ENCODE measurements at places on chromosomes 12 and 14.

DNA sequence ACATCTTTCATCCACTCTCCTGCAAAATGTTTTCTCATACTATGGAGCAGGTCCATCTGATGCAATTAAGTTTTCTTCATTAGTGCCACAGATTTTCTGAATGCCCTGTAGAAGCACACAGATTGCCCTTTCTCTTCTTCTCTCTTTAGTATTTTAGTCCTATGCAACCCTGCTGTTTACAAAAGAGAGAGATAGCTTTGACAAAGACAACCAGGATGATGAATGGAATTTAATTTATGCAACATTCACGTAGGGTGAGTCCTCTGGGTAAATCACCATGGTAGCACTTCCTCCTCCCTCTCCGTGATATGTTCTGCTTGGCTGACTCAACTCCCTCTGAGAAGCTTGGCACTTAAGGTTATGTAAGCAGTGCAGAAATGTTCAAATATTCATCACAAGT, 400.9 kb upstream of the PDE3A start:
- no peak for DNase-seq

DNA sequence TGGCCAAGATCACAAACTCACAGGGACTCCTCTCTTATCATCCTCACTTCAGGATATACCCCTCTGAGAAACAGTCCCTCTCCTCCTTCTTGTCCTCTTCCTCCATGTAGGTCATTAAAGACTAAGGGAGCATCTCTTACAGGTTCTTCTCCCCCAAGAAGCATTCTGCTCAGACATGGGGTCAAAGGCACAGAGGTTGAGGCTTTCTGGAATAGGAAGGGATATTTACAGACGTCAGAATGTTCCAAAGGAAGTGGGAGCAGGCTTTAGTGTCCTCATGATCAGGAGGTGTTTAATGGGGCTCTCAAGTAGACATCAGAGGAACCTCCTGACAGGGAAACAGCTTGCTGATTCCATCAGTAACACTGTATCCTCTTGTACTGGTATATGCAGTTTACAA, 36.4 kb downstream of the PRPF40B start:
- no peak for DNase-seq

- DNase-seq, result no peak
Measured at GRCh38 chr14:68041876-68042354, 222.3 kb downstream of the RAD51B start.

DNA sequence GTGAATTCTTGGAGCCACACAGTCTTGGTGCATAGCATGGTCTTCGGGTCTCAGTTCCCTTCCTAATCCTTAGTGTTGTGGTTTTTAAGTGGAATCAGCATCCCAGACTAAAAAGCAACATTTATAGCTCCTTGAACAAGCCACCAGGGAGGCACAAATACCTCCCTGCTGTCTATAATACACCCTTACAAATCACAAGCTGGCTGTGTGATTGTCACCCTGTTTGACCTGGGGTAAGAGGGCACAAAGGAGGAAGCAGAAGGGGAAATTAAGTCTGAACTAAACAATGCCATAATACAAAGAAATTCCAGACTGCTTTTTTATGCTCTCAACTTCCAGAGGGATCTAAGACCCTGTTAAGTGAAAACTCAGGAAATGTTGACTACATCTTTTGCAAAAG, 7.7 kb upstream of the MMP19 start:
- DNase-seq, result no peak

DNA sequence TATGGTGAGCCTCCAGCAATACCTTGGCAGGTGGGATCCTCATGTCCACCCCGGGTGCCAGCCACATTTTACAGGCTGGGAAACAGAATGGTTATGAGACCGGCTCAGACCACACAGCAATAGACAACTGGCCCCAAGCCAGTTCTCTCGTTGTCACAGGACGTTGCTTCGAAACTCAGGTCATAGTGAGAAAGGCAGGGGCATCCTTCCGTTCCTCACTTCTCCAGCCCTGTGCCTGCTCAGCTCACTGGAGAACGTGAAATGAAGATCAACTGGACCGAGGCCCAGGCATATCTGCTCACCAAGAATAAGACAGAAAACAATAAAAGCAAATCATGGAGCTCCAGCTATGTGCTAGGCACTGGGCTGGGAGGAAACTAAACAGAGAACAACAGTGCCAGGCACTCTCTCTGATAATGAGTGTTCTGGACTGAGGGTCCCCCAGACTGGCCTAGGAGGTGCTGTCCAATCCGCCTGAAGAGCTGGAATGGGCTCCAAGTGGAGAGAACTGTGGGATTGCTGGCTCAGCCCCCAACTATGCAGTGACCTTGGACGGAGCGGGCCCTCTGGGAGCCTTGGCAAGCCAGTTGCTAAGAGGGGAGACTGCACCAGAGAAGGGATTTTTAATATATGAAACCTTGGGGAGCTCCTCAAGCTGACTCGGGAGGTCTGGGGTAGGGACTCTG, 18.8 kb upstream of the FAIM2 start:
- no peak for DNase-seq

GRCh38 chr14:65867333-65867732, 454.8 kb downstream of the FUT8 start:
- no peak for DNase-seq

GRCh38 chr14:74985028-74985310, 17.8 kb upstream of the EIF2B2 start:
- no peak for DNase-seq

DNA sequence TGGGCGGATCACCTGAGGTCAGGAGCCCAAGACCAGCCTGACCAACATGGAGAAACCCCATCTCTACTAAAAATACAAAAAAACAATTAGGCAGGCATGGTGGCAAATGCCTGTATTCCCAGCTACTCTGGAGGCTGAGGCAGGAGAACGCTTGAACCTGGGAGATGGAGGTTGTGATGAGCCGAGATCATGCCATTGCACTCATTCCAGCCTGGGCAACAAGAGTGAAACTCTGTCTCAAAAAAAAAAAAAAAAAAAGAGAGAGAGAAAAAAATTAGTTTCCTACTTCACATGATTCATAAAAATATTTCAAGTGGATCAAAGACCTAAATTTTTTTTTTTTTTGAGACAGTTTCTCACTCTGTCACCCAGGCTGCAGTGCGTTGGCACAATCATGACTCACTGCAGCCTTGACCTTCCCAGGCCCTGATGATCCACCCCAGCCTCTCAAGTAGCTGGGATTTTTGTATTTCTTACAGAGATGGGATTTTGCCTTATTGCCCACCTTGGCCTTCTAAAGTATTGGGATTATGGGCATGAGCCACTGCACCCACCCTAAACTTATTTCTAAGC, 24.9 kb downstream of the FCF1 start:
- no peak for DNase-seq

All from activated CD8-positive, alpha-beta memory T cell treated with anti-CD3 and anti-CD28 coated beads for 48 hours (primary cell).